ENCODE measurements at places on chromosomes 1 and 21. TPM values are rescaled to one million over a fixed set of nuclear protein-coding genes. Genes with fewer than 3 reads are reported as not detected.

The LPGAT1 gene
- 23.6 TPM for total RNA-seq

The GPR161 gene
- total RNA-seq = 8.3 TPM

The BARHL2 gene
- total RNA-seq = not detected

The UTS2 gene
- total RNA-seq = not detected
